NCI-H1092 treated with DMSO at 0.1 percent for 48 hours (cell line): ENCODE measurements at places on chromosomes 1 and 21.

- peak; percentile 47 for DNase-seq
Measured at GRCh38 chr1:156625436-156626078, 6.3 kb downstream of the HAPLN2 start.

DNA sequence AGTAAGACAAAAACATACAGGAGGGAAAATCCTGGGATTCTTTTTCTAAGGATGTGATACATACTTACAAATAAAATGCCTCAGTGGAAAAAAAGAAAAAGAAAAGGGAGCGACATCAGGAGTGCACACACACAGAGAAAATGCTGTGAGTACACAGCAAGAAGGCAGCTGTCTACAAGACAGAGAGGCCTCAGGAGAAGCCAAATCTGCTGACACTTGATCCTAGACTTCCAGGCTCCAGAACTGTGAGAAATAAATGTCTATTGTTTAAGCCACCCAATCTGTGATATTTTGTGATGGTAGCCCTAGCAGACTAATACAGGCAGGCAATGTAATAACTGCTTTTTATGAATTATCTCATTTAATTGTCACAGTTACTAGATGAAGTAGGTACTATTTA, 17.0 kb upstream of the TRIM45 start:
- DNase-seq = no peak

DNA sequence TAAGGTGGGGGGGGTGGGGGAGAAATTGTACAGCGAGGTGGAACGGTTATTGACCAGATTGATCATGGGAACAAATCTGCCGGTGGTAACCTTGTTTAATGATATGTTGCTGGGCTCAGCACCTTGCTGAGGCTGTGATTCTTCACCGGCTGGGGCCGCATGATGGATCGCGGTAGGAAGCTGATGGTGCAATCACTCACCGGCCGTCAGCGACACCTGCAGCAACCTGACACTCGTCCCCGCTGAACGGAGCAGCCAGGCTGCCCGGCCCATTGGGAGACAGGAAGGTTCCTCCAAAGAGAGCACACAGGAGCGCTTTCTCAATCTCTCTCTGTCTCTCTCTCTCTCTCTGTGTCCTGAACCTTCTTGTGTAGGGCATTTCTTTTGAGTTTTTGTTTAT, 128.5 kb upstream of the RRP15 start:
- no peak for DNase-seq

DNA sequence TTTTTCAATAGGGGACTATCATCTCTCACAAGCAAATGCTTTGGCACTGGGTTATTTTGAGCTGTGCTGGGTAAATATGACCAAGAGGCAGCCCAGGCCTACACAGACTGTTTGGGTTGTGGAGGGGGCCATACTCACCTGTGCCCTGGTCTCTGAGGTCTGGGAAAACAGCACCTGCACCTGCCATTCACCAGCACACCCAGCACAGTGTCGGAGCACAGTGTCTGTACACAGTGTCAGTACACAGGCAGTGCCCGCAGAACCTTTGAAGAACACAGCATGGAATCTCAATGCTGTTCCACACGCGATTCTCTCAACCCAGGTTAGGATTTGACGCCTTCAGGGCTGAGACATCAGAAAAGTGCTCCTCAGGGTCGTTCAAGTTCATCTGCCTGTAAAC, 35.0 kb upstream of the FAM89A start:
- no peak for DNase-seq

GRCh38 chr1:77219166-77219887, at the start of gene PIGK:
TSS of gene PIGK (minus strand) at chr1:77219430. CDS start at chr1:77219402, 28 bp downstream.
- DNase-seq = peak; percentile 72

DNA sequence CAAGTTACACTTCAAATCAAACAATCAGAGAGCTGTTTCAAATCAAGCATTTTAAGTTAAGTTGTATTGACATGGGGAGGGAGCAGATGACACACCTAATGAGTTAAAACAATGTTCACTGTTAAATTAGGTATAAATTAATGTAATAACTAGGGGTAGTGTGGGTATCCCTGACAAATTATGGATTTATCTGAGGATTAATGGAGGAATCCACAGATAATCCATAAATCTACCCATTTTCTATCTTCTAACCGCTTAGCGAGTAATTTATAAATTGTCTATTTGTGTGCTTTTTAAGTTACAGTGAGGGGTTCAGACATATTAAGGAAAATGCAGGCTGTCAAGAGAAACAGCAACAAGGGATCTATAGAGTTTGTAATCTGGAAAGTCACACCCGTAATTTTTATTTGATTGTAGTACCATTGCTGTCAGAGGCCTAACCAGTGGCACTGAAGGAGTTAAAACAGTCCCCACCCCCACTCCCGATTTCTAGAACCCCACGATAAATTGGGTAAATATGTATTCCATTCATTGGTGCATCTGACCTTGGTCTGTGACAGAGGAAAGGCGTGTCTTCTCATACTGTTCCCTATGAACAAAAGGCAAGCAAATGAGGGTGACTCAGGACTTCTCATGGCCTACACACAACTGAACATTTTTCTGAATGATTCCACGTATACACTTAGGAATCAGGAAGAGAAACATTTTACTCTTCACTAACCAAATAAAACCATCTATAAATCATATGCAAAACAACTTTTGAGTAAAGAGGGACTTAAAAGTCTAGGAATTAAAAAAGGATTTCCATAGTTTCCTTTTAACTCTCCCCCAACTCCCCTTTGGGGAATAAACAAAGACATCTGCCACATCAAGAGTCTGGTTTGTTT, 7.4 kb downstream of the IRF2BP2 start:
- DNase-seq = peak; percentile 71

DNA sequence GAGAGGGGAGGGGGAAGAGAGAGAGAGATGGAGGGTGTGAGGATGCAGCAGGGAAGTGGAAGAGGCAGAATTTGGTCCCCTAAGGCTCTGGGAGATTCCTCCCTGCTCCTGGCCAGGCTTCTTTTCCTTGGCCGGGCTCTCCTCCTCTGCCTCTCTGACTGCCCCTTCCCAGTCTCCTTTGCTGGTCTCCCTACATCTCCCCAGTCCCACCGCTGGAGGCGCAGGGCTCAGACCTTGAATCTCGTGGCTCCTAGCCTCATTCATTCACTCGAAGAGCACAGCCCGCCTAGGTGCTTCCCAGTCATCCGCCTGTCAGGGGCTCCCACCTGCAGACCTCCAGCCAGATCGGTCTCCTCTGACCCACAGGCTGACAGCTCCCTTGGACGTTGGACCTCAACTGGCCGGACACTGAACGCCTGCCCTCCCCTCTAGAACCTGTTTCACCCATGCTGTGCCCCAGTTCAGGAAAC, 76.5 kb downstream of the VWA5B1 start:
- peak; percentile 73 for DNase-seq

DNA sequence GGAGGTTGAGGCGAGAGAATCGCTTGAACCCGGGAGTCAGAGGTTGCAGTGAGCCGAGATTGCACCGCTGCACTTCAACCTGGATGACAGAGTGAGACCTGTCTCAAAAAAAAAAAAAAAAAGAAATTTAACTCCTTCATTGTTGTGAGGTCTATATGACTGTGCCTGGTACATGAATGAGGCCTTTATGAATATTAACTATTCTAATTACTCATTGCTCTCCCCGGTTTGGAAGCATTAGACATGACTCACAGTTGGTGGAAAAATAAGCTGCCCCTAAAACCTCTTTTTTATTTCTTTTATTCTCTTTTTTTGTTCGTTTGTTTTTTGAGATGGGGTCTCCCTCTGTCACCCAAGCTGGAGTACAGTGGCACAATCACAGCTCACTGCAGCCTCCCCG, 3.3 kb downstream of the NPPB start:
- no peak for DNase-seq

- DNase-seq = no peak
Measured at GRCh38 chr21:45332981-45333582, 45.4 kb upstream of the POFUT2 start.
